ENCODE measurements at places on chromosomes 16 and 17.

DNA sequence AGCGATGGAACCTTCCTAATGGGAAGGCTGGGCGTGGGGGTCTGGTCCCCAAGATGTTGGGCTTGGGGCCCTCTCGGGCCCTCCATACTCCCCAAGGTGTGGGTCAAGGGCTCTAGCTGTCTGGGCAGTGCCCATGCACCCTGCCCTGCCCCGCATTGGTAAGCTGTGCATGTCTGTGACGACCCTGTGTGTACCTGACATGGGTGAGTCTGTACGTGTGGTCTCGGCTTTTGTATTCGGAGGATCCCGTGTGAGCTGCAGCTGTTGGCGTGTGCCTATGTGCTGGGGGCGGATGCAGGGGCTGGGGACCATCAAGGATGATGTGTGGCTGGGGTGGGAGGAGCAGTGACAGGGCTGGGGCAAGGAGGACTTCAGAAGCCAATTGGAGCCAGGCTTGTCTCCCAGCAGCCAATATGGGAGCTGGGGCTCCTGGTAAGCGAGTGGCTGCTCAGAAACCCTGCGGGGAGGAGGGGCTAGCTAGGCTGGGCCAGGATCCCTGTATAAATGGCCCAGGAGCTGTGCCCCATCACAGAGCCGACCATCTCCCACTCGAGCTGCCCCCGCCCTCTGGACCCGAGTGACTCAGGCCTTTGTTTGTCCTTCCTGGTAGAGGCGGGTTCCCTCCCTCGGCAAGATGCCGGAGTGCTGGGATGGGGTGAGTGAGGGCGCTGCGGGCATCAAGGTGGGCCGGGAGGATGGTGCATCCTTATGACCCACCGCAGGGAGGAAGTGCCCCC, at the start of gene NDRG4:
TSS of gene NDRG4 (plus strand) at position 529 of the 737 bp plus-strand sequence. CDS start at position 635, 106 bp downstream.
- DNase-seq = peak; percentile 53

GRCh38 chr17:9158544-9159452, 137.5 kb downstream of the NTN1 start:
- DNase-seq = no peak

DNA sequence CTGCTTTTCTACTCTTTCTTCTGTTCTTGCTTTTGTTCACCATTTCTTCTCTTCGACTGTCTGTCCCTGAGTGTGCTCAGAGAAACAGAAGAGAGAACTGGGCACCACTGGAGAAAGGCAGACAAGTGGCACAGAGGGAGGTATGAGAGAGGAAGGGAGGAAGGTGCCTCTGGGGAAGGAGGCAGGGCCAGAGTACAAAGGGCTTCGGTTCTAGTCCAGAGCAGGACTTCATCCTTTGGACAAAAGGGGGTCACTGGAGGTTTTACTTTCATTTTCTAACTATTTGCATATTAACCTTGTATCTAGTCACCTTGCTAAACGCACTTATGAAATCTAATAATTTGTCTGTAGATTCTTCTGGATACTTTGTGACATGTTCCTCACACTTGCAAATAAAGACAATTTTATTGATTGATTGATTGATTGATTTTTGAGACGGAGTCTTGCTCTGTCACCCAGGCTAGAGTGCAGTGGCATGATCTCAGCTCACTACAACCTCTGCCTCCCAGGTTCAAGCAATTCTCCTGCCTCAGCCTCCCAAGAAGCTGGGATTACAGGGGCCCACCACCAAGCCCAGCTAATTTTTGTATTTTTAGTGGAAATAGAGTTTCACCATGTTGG, 13.5 kb downstream of the ITGB4 start:
- no peak for DNase-seq

- no peak for DNase-seq
These were observed 360.6 kb upstream of the XYLT1 start for GRCh38 chr16:17831330-17831729.

- no peak for DNase-seq
These were observed 98.2 kb upstream of the METRNL start for GRCh38 chr17:82981141-82981730.

DNA sequence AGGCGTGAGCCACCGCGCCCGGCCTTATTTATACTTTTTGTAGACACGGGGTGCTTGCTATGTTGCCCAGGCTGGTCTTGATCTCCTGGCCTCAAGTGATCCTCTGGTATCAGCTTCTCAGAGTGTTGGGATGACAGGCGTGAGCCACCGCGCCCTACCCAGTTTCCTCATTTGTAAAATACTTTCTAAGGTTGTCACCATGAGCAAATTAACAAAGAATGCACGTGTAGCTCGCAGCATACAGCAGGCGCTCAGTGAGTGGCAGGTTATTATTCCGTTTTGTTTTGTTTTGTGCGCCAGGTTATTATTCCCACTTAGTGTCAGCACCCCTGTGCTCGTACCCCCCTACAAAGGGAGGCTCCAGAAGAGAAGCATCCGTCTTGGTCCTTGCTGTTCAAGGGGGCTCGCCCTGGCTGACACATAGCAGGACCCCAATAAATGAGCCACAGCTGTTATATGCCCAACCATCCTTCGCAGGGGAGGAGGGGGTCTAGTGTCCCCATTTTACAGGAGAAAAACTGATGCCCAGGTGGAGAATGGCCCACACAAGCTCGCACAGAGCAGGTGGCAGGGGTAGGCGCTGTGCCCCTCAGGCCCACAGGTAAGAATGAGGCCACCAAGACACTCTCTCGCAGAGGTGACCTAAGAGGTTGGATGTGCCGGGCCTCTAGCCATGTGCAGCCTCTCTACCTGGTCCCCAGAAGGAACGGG, 686 bp upstream of the MIEF2 start:
- no peak for DNase-seq

DNA sequence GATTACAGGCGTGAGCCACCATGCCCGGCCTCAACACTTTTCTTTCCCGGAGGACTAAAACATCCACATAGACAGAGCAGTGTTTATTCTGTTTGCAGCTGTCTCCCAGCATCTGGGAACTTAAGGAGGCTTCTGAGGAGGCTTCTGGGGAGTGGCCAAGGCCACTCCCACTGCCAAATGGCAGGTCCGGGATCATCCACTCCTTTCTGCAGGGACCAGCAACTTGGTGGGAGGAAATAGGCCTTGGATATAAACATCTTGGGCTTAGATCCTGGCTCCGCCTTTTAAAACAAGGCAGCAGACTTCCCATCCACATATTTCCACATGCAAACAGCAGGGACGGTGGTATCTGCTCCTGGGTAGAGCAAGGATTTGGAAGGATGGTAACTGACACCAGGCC, 14.1 kb upstream of the SPATA32 start:
- no peak for DNase-seq

GRCh38 chr16:64892835-64893785, 228.8 kb downstream of the CDH11 start:
- no peak for DNase-seq

DNA sequence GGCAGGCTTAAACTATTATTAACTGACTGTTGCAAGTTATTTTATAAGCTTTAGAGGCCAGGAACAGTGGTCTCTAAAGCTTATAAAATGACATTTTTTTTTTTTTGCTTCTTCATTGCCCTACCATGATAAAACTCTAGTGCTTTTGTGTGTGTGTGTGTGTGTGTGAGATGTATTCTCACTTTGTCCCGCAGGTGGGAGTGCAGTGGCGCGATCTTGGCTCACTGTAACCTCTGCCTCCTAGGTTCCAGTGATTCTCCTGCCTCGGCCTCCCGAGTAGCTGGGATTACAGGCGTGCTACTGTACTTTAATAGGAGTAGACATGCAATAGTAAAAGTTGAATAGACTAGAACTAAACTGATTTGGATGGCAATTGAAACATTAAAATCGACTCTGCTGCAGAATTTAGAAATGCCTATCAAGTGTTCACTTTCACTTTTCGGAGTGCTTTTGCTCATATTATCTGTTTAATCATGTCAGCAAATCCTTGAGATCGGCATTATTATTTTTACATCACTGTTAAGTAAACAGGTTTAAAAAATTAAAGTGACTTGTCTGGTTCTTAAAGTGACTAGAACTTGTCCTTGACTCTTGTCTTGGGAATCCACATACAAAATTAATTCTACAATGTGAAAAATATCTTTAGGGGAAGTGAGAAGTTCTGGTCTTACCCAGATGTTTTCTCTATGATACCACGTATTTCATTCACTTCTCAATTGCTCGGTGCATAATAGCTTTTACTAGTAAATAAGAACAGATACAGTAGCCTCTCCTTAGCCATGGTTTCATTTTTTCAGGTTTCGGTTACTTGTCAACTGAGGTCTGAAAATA, 8.4 kb upstream of the PCTP start:
- no peak for DNase-seq

DNA sequence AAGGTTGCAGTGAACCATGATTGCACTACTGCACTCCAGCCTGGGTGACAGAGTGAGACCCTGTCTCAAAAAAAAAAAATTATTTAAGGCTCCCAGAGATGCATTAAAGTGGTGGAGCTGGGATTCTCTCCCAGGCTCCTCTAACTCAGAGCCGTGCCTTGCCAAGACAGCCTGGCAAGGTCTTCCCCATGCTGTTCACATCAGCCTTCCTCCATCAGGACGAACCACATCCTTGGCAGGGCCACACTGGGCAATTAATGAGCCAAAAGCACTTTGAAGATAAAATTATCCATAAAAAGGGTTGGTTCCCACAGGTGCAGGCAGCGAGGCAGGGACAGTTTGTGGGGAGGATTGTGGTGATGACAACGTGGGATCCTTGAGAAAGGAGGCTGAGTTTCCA, 19.8 kb upstream of the BBS2 start:
- DNase-seq = no peak

- DNase-seq = peak; percentile 10
These were observed 823 bp downstream of the NBR1 start for GRCh38 chr17:43171586-43172487.

- no peak for DNase-seq
These were observed 43.2 kb downstream of the TMEM11 start for GRCh38 chr17:21170809-21171208.

GRCh38 chr17:79080349-79080748, 5.7 kb downstream of the ENGASE start:
- DNase-seq = no peak
